ENCODE measurements at places on chromosomes 3 and 15. TPM values are rescaled to one million over a fixed set of nuclear protein-coding genes. Genes with fewer than 3 reads are reported as not detected.

- DNase-seq: peak; percentile 67
Measured at GRCh38 chr3:127886231-127886955, 28.6 kb upstream of the KBTBD12 start.

GRCh38 chr3:195097331-195098255 is 173.4 kb downstream of the XXYLT1 start:
- no peak for DNase-seq

DNA sequence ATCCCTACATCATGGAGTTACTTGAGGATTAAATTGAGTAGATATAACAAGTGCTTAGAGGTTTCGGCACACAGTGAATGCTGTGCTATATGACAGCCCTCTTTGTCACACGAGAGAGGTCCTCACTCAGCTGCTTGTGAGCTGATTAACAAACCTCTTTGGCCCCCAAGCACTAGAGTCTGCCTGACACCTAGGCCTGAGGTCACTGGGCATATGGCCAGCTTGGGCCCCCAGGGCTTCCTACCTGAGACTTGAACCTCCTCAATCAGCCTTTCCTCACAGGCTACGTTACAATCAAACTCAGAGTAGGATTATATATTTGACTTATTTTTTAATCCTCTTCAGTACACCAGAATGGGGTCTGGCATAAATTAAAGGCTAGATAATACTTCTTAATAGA is 88.8 kb downstream of the WDR72 start:
- no peak for DNase-seq

DNA sequence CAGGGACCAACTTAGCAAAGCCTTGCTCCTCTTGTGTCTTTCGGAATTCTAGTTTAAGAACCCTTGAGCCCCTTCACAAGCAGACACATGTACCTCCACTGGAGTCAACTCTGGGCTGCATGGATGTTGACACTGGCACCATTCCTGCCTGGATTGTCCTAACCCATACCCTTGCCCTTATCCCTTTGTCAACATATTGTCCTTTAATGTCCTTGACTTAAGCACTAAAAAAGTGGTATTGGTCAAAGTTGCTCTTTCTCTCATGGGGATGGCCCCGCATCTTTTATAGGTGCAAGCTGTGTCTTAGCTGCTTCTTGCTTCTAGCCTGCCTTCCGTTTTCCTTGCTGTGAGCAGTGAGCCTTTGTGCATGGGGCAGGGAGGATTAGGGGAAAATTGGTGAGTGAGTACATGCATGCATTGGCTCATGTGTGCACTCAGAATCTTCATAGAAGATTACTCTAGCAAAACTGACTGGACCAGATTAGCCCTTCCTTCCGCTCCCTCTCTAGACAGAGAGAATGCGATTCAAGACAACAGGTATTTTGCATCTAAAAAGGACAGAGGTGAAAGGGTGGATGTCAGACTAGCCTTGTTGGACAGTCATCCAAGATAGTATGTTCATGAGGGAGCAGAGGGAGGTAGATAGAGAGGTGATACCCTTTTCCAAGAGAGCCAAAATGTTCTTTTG is 42.4 kb downstream of the TGFBR2 start:
- no peak for DNase-seq

- no peak for DNase-seq
Measured at GRCh38 chr15:80698676-80699075, 3.6 kb downstream of the ABHD17C start.

CSPG4 gene
- total RNA-seq: 32.3 TPM

PYGO1 gene
- total RNA-seq: 15.3 TPM

All from G401 (cell line).